Uterus (tissue), 4 donors: ENCODE measurements at places on chromosomes 4 and X. TPM values are rescaled to one million over a fixed set of nuclear protein-coding genes. Genes with fewer than 3 reads are reported as not detected.

GRCh38 chr4:169226565-169226964 is 44.2 kb downstream of the SH3RF1 start:
- DNase-seq, result no peak
- H3K4me3 ChIP-seq, result no peak overlapping the region
- no peaks in the 10 kb centered on the region for H3K36me3 ChIP-seq
- peaks cover 6% of the 10 kb centered on the region for H3K4me1 ChIP-seq
- no peak overlapping the region for H3K27ac ChIP-seq

CTAG2 gene
- total RNA-seq, result not detected

CNKSR2 gene
- total RNA-seq, result 20.2 TPM

DNA sequence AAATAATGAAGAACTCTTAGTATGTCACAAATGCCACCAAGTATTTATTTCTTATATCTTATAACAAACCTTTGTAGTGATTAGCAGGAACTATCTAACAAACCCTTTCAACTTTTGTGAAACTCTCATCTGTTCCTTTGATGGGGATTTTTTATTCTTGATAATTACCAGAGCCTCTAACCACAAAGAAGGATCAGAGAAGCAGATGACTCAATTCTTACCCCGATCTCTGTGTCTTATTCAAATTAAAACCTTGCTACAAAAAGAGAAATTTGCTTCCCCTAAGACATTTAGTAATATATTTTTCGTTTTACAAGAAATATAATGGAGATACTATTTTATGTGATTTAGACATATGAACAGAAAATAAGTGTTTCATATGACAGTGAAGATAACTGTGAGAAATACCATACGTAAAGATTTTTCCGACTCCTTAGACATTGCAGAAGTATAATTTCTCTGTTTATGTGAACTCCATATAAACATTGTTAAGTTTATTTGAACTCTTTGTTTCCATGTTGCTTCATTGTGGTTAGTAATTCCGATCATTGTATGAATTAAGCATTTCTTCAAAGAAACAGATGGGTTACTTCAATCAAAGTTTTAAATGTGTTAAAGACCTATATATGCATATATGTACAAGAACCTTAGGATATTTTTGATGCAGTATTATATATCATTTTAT is 205.4 kb downstream of the CFAP299 start:
- no peaks in the 10 kb centered on the region for H3K36me3 ChIP-seq
- no peak for DNase-seq
- H3K4me3 ChIP-seq, result no peak overlapping the region
- no peaks in the 10 kb centered on the region for H3K4me1 ChIP-seq

DNA sequence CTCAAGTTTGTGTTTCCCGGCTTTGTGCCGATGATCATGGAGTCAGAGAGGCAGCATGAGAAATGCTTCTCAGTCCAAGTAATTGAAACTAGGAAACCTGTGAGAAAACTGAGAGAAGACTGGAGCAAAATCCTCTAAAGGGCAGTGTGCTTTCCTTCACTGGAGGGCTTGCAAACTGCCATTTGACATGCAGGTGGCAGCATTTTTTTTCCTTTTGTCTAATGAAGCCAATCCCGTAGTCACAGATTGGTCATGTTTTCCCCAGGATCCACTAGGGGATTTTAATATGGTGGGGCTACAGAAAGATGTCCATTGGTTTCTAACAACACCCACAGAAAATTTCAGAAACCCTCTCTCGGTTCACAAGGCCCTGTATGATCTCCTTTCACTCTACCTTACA is 117.4 kb upstream of the NUDT10 start:
- H3K27ac ChIP-seq, result no peak overlapping the region
- H3K36me3 ChIP-seq, result no peaks in the 10 kb centered on the region
- no peaks in the 10 kb centered on the region for H3K27me3 ChIP-seq
- H3K4me3 ChIP-seq, result no peak overlapping the region
- no peaks in the 10 kb centered on the region for H3K4me1 ChIP-seq
- DNase-seq, result no peak

ZFYVE28 gene
- 11.8 TPM for total RNA-seq

PCDH19 gene
- total RNA-seq, result 2.6 TPM

GABRQ gene
- not detected for total RNA-seq

DNA sequence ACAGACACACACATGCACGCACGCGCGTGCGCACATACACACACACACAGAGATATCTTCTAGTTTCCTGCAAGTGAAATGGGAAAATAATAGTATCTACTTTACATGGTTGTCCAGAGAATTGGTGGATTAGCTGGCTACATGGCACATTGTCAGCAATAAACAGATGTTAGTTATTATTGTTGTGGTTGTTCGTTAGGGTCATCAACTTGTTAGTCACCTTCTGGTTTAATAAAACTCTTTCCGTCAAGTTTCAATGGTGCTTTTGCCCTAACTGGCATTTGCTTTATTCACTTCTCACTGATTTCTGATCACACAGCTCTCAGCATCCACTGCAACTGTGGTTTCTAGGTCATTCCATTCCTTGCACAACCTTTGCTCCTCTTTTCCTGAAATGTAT is 25.4 kb upstream of the RASL11B start:
- no peaks in the 10 kb centered on the region for H3K36me3 ChIP-seq
- H3K27ac ChIP-seq, result no peak overlapping the region
- H3K27me3 ChIP-seq, result no peaks in the 10 kb centered on the region
- H3K4me3 ChIP-seq, result no peak overlapping the region

PDLIM3 gene
- 771 TPM for total RNA-seq

GRCh38 chr4:121950680-121951520 is 960 bp downstream of the TRPC3 start:
- no peaks in the 10 kb centered on the region for H3K27me3 ChIP-seq
- DNase-seq, result peak; percentile 34
- peaks cover 4% of the 10 kb centered on the region for H3K4me1 ChIP-seq
- H3K27ac ChIP-seq, result peak overlapping the region; percentile 70
- peak overlapping the region; percentile 37 for H3K4me3 ChIP-seq
- H3K36me3 ChIP-seq, result no peaks in the 10 kb centered on the region

TRMT44 gene
- 35.2 TPM for total RNA-seq

DNA sequence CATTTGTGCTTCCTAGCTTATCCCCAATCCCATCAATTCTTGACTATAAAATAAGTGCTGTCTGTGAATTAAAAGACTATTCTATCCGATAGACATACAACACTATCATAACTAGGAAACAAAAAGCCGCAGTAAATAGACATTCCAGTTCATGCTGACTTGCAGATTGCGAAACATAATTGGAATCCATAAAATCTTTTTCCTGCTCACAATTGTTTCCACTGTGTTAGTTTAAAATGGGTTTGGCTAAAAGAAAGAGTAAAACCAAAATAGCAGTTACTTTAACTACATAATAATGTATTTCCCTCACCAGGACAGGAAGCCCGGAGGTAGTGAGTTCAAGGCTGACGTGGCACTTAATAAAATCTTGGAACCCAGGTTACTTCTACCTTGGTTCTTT is 17.2 kb downstream of the SMIM31 start:
- DNase-seq, result no peak
- no peaks in the 10 kb centered on the region for H3K27me3 ChIP-seq
- H3K27ac ChIP-seq, result no peak overlapping the region
- no peak overlapping the region for H3K4me3 ChIP-seq
- H3K36me3 ChIP-seq, result no peaks in the 10 kb centered on the region

DNA sequence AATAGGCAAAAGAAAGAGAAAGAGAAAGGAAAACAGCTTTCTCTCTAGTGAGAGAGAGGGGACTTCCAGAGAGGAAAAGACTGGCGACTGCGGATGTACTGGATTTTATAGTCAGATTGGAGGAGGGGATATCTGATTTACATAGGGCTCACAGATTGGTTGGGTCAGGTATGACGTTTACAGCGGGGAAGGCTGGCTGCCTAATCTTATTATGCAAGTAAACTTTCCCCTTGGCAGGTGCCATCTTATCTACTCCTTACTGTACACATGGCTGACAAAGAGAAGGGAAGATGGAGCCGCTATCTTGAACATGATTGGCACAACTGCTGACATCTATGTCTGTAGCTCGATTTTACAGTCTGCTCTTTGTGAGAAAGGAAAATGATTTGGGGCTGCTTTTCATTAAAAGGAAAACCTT is 25.4 kb downstream of the RBPJ start:
- H3K4me1 ChIP-seq, result peaks cover 9% of the 10 kb centered on the region
- no peak overlapping the region for H3K27ac ChIP-seq
- H3K4me3 ChIP-seq, result no peak overlapping the region
- no peak for DNase-seq
- H3K27me3 ChIP-seq, result no peaks in the 10 kb centered on the region

DNA sequence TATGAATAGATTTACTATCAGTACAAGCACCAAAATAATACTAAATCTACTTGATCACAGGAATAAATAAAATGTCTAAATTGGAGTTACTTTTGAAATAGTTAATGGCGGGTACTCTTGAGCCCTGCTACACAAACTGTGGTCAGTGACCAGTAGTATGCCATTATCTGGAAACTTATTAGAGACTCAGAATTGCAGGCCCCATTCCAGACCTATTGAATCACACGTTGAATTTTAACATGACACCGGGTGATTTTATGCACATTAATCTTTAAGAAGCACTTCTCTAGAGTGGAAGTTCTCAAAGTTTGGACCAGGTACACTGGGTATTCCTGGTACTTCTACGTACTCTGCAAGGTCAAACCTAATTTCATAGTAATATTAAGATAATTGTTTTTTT is 660.0 kb upstream of the POU3F4 start:
- no peaks in the 10 kb centered on the region for H3K4me1 ChIP-seq
- H3K36me3 ChIP-seq, result no peaks in the 10 kb centered on the region
- no peak overlapping the region for H3K4me3 ChIP-seq
- H3K27ac ChIP-seq, result no peak overlapping the region
- H3K27me3 ChIP-seq, result no peaks in the 10 kb centered on the region

BEX2 gene
- 1.5 TPM for total RNA-seq

- no peak overlapping the region for H3K27ac ChIP-seq
- H3K36me3 ChIP-seq, result no peaks in the 10 kb centered on the region
Measured at GRCh38 chr4:75880278-75880677, 22.0 kb downstream of the PPEF2 start.
